Placental pericyte (primary cell): ENCODE measurements at places on chromosomes 3 and 15. TPM values are rescaled to one million over a fixed set of nuclear protein-coding genes. Genes with fewer than 3 reads are reported as not detected.

The CYP1A2 gene
- total RNA-seq = not detected in 2 replicates

The RETNLB gene
- total RNA-seq = not detected in 2 replicates

The SLC38A3 gene
- total RNA-seq = not detected in 2 replicates

The SOX14 gene
- total RNA-seq = not detected in 2 replicates

The ZPLD1 gene
- total RNA-seq = 0.14 and 0.22 TPM in 2 replicates

The MAGEL2 gene
- under 0.01 TPM in 2 replicates for total RNA-seq

The MESP2 gene
- 0.29 TPM in 1 of 2 replicates, not detected in the other for total RNA-seq

The ZNF662 gene
- 1.1 and 1.3 TPM in 2 replicates for total RNA-seq

The CCR9 gene
- not detected in 2 replicates for total RNA-seq

The LRRC3B gene
- total RNA-seq = not detected in 2 replicates

The NR2E3 gene
- total RNA-seq = 0.57 TPM in 1 of 2 replicates, not detected in the other

The ABI3BP gene
- total RNA-seq = 1.4 and 5.9 TPM in 2 replicates

The ITGA11 gene
- total RNA-seq = 57.8 and 129 TPM in 2 replicates

The IQCH gene
- total RNA-seq = 1.5 and 1.9 TPM in 2 replicates

The ALDH1A2 gene
- 0.86 and 2.0 TPM in 2 replicates for total RNA-seq

The SLC35G2 gene
- total RNA-seq = 8.3 and 14.5 TPM in 2 replicates

The TMEM266 gene
- total RNA-seq = not detected in 2 replicates

The ISLR2 gene
- under 0.01 and 0.72 TPM in 2 replicates for total RNA-seq

The RGMA gene
- not detected in 2 replicates for total RNA-seq

The RASGRP1 gene
- 0.22 TPM in 1 of 2 replicates, not detected in the other for total RNA-seq
